ENCODE measurements at places on chromosomes 12 and 14. TPM values are rescaled to one million over a fixed set of nuclear protein-coding genes. Genes with fewer than 3 reads are reported as not detected.

The ATG14 gene
- total RNA-seq: 14.7 TPM

The FAM234B gene
- total RNA-seq: 9.0 TPM

The VRK1 gene
- total RNA-seq: 34.9 TPM

The A2M gene
- 150 TPM for total RNA-seq

The KRT75 gene
- 84.8 TPM for total RNA-seq

The USP30 gene
- total RNA-seq: 14.9 TPM

The HEATR5A gene
- 27.4 TPM for total RNA-seq

The BHLHE41 gene
- 6.2 TPM for total RNA-seq

The RASSF9 gene
- total RNA-seq: 4.9 TPM

The OR6C2 gene
- total RNA-seq: not detected

The AJUBA gene
- 44.7 TPM for total RNA-seq

The SLC6A12 gene
- 0.10 TPM for total RNA-seq

The MARS1 gene
- total RNA-seq: 51.8 TPM

The RFX4 gene
- total RNA-seq: not detected

The LYZ gene
- total RNA-seq: 148 TPM

The ASCL1 gene
- total RNA-seq: not detected

The TXNRD1 gene
- 42.7 TPM for total RNA-seq

The FOXA1 gene
- total RNA-seq: 0.59 TPM

The RPGRIP1 gene
- 0.10 TPM for total RNA-seq

The C14orf39 gene
- 0.39 TPM for total RNA-seq

The PPP4R4 gene
- 2.4 TPM for total RNA-seq

The TRPV4 gene
- total RNA-seq: 4.2 TPM

The SYT1 gene
- total RNA-seq: 0.99 TPM

The CLEC7A gene
- total RNA-seq: 5.8 TPM

The RPL10L gene
- not detected for total RNA-seq

The TMEM117 gene
- 21.5 TPM for total RNA-seq

The CFAP73 gene
- not detected for total RNA-seq

The CCDC175 gene
- total RNA-seq: not detected

The GPATCH2L gene
- 48.9 TPM for total RNA-seq

The KLRG1 gene
- 1.6 TPM for total RNA-seq

The ABCD2 gene
- total RNA-seq: 2.2 TPM

The SPIC gene
- not detected for total RNA-seq

The ACRBP gene
- total RNA-seq: 0.99 TPM
